ENCODE measurements at places on chromosomes 13 and 19. TPM values are rescaled to one million over a fixed set of nuclear protein-coding genes. Genes with fewer than 3 reads are reported as not detected.

DNA sequence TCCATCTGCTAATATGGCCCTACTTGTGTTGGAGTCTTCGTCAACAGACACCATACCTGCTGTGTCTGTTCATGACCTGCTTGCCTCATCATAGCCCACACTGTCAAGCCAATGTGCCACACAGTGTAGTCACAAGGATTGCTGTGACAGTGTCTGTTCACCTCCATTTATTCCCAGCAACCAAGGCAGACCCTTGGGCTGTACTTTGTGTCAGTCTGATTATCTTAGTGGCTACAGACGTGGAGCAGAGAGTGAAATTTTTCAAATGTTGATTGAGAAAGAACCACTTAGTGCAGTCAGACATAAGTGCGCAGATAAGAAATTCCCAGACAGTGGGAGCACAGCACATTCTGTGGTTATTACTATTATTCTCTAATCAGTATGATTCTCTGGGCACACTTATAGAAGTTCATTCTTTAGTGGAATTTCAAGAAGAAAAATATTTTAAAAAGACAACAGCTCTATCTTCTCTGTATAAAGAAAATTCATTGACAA is 184.6 kb downstream of the GPC6 start:
- no peaks in the 10 kb centered on the region for H3K36me3 ChIP-seq
- no peaks in the 10 kb centered on the region for H3K27me3 ChIP-seq
- H3K27ac ChIP-seq = no peak overlapping the region

GRCh38 chr19:17180997-17181702 is 34.0 kb upstream of the USE1 start:
- H3K4me3 ChIP-seq = no peak overlapping the region
- H3K36me3 ChIP-seq = peaks cover 76% of the 10 kb centered on the region
- DNase-seq = no peak
- H3K27me3 ChIP-seq = no peaks in the 10 kb centered on the region

Gene CERS1
- not detected for total RNA-seq

Gene ZNF66
- total RNA-seq = 6.7 TPM

Gene ZNF563
- 4.2 TPM for total RNA-seq

Data from upper lobe of right lung (tissue), 1 donor.